Renal pelvis (tissue), 12 donors: ENCODE measurements at places on chromosomes 7 and 10. TPM values are rescaled to one million over a fixed set of nuclear protein-coding genes. Genes with fewer than 3 reads are reported as not detected.
A peak's percentile ranks its signal among the peaks of the same experiment; 100 is the strongest.

The RTKN2 gene
- polyA plus RNA-seq, result 12.1 TPM

The OR2A1 gene
- polyA plus RNA-seq, result 1.2 TPM

The RBM20 gene
- polyA plus RNA-seq, result 8.1 TPM

The COL1A2 gene
- polyA plus RNA-seq, result 595 TPM

DNA sequence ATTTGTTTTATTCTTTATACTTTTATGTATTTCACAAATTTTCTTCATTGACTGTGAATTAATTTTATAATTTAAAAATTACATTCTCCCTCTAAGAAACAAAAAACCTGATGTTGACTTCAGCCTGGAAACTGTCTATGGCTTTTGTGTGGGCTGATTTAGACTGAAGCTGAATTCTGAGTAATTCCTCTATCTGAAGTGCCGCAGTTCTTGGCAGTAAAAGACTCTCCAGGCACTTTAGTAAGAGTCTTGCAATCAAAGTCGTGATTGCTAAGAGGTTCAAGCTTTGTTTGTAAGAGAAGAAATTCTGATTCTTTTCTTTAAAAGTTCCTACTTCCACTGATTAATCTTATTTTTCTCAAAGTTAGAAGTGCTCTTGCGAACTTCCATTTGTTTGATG is 3.4 kb upstream of the CEP41 start:
- peak; percentile 30 for DNase-seq

DNA sequence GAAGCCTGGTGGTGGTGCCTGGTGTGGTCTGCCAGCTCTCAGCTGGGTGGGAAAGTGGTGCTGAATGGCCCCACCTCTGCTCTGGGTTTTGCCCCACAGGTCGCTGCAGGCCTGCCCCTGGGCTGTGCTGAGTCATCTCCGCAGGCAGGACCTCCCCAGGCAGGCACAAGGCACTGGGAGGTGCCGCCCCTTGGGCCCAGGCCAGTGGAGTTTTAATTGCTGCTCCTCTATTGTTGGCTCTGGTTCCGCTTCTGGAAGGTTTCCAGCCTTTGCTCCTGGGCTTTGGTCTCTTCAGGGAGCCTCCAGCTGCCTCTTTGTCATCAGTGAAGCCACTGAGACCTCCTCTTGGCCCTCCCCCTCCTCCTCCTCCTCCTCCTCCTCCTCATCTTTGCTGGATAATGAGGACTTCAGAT is 180.3 kb upstream of the GRB10 start:
- DNase-seq, result no peak

- no peak for DNase-seq
Observed at GRCh38 chr7:46024263-46024916, 103.3 kb upstream of the IGFBP3 start.

GRCh38 chr10:114869520-114869892 is 47.9 kb downstream of the FHIP2A start:
- no peak for DNase-seq

- no peak for DNase-seq
Observed at GRCh38 chr7:2105917-2106316, 126.8 kb downstream of the MAD1L1 start.

- no peak for DNase-seq
Observed at GRCh38 chr10:8017277-8017676, 37.2 kb upstream of the GATA3 start.

GRCh38 chr10:32379950-32380551 is 33.1 kb upstream of the EPC1 start:
- peak; percentile 26 for DNase-seq

GRCh38 chr10:60827791-60828488 is 49.7 kb downstream of the CDK1 start:
- DNase-seq, result no peak

- DNase-seq, result no peak
Observed at GRCh38 chr10:110067960-110068770, 60.4 kb downstream of the ADD3 start.

DNA sequence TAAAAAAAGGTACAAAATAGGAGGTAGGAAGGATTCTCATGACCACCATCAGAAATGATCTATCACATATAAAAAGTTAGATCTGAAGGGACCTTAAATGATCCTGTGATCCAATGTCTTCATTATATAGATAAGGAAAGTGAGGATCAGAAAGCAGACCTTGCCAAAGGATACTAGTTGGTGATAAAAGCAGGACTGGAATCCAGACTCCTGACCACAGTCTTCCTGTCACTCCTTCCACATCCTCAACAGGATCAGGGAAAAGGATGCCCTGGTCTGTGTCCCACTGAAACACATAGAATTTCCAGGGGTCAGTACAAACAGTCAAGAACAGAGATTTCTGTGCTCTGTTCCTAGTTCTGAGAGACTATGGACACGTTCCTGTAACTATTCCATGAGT is 97.2 kb downstream of the SPAG6 start:
- no peak for DNase-seq

GRCh38 chr7:146698995-146699610 is 582.5 kb downstream of the CNTNAP2 start:
- no peak for DNase-seq

GRCh38 chr7:33873981-33874750 is 31.2 kb upstream of the BMPER start:
- no peak for DNase-seq

- no peak for DNase-seq
Observed at GRCh38 chr10:99451499-99451788, 21.0 kb upstream of the GOT1 start.
